ENCODE measurements at places on chromosomes 6 and 20. TPM values are rescaled to one million over a fixed set of nuclear protein-coding genes. Genes with fewer than 3 reads are reported as not detected.

DNA sequence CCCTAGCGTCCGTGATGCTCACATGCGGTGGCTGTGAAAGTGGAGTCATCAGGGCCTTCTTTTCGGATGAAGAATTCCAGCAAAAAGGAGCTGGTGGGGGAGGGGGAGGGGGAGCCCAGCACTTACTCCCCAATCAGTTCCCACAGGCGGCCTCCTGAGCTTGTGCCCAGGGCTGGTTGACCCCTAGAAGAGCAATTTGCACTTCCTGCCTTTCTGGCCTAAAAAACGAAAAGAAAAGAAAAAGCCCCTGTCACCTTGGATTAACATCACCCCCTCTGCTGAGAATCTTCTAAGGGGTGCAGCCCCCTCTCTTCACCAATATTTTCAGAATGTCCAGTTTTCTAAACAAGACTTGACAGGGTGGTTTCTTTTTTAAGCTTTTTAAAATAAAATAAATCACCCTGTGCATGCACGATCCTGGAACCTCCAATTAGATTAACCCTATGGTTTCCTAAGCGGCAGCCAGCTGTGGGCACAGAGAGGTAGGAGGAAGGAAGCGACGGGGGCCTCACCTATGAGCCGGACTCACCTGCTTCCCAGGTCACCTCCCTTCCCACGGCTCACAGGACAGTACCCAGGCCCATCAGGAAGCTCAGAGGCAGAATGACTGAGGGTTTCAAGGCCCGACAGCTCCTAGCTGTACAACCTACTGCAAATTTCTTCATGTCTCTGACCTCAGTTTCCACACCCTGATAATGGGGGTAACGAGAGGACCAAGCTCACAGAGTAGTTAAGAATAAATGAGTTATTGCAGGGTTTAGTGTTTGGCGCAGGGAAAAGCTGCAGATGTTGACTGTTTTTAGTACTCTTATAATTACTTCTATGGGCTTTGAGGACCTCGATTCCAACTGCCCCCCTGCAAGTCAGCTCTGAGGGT is 10.5 kb upstream of the TGM2 start:
- DNase-seq, result no peak

- DNase-seq, result no peak
These were observed 360.6 kb upstream of the RUNX2 start for GRCh38 chr6:44967481-44967880.

- no peak for DNase-seq
These were observed 256.4 kb downstream of the ARID1B start for GRCh38 chr6:157033428-157034140.

DNA sequence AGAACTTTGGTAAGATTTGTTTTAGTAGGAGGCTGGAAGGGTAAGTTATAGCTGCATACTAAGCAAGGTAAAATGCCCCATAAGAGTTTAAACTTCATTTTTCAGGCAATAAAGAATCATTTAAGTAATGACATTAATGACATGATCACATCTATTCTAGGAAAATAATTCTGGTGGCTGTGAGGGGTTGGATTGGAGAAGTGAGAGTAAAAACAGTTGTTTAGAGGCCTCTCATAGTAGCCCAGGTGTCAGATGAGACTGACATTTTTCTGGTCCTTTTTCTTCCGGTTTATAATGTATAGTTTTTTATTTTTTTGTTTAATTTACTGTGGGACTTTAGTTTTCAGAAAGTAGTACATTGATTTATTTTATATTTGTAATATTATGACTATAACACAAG is 40.8 kb downstream of the ITCH start:
- DNase-seq, result no peak

DNA sequence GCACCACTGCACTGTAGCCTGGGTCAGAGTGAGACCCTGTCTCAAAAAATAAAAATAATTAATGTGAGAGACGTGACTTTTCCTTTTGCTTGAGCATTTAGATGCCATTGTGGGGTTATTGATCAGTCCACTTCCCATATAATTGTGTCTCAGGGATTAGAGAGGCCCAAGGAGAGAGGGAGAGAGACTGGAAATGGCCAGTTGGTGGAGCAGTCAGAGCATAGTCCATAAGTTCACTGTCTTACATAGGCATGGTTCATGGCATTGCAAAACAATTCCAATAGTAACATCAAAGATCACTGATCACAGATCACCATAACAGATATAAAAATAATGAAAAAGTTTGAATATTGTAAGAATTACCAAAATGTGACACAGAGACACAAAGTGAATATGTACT is 15.2 kb upstream of the SDHAF4 start:
- no peak for DNase-seq

DNA sequence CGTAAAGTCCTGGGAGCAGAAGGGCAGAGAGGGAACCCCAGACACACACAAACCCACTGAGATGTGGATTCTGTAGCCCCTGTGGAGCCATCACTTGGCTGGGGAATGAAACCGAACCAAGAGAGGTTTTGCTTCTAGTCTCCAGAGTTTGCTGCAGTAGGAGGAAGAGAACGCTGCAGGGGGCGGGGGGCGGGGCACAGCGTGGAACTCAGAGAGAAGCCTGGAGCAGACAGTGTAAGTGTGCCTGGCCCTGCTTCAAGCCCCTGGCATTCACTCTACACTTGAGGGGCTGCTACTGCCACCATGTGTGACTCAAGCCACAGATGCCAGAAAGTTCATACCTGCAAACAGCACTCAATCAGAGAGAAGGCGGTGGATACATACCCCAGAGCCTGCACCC is 18.9 kb downstream of the GABRR1 start:
- no peak for DNase-seq

DNA sequence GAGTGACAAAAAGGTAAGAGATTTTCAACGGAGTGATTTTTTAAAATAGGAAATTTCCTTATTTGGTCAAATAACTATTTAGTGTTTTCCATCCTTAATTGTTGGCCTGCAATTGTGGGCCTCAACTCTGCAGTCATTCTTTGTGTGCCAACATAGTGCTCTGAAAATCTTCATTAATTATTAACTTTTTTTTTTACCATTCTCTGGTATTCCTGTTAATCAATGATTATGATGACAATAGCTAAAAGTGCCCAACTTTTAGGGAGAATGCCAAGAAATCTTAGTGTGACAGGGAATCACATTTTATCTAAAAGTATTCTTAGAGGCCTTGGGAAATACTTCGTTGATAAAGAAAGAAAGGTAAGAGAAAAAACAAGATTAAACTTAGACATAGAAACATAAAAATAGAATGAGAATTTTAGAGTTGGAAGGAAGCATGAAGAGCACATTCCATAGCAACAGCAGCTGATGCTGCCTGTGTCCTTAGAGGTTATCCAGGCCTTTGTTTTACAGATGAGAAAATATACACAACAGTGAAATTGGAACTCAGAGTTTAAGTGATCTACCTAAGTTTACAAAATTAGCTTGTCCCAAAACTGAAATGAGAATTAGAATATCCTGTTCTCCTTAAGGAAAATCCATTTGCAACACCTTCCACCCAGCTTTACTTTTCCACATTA is 1.2 kb downstream of the GPRC6A start:
- DNase-seq, result no peak

- no peak for DNase-seq
These were observed 83.3 kb upstream of the SIRPA start for GRCh38 chr20:1811621-1812498.

- DNase-seq, result no peak
These were observed 485 bp downstream of the ADISSP start for GRCh38 chr20:3767110-3767426.

GRCh38 chr6:158605266-158605878 is 39.2 kb downstream of the DYNLT1 start:
- DNase-seq, result no peak

The UNC93A gene
- not detected for polyA plus RNA-seq

The BRPF3 gene
- polyA plus RNA-seq, result 15.3 TPM

The MOG gene
- polyA plus RNA-seq, result not detected

The GPR63 gene
- polyA plus RNA-seq, result 0.03 TPM

The FIG4 gene
- polyA plus RNA-seq, result 7.5 TPM

The LBP gene
- 1.1 TPM for polyA plus RNA-seq

The PHACTR3 gene
- 0.10 TPM for polyA plus RNA-seq

The PHF20 gene
- 58.6 TPM for polyA plus RNA-seq

Measured in psoas muscle (tissue), 8 donors.